ENCODE measurements at places on chromosomes 12 and 14. TPM values are rescaled to one million over a fixed set of nuclear protein-coding genes. Genes with fewer than 3 reads are reported as not detected.

The HAL gene
- total RNA-seq = 0.65 TPM

The GRIN2B gene
- 1.0 TPM for total RNA-seq

The SLC7A7 gene
- total RNA-seq = 0.54 TPM

The PCED1B gene
- total RNA-seq = 0.47 TPM

The PWP1 gene
- total RNA-seq = 37.9 TPM

The PIANP gene
- 8.7 TPM for total RNA-seq

The NOP9 gene
- total RNA-seq = 34.8 TPM

The NGB gene
- total RNA-seq = not detected

The PLEKHD1 gene
- 0.14 TPM for total RNA-seq

The STXBP6 gene
- 7.2 TPM for total RNA-seq

The INHBE gene
- 0.36 TPM for total RNA-seq

The EML5 gene
- 1.3 TPM for total RNA-seq

The MAX gene
- 64.2 TPM for total RNA-seq

The TEAD4 gene
- 28.6 TPM for total RNA-seq

- DNase-seq = no peak
Observed at GRCh38 chr12:104166465-104166864, 28.5 kb upstream of the NFYB start.

DNA sequence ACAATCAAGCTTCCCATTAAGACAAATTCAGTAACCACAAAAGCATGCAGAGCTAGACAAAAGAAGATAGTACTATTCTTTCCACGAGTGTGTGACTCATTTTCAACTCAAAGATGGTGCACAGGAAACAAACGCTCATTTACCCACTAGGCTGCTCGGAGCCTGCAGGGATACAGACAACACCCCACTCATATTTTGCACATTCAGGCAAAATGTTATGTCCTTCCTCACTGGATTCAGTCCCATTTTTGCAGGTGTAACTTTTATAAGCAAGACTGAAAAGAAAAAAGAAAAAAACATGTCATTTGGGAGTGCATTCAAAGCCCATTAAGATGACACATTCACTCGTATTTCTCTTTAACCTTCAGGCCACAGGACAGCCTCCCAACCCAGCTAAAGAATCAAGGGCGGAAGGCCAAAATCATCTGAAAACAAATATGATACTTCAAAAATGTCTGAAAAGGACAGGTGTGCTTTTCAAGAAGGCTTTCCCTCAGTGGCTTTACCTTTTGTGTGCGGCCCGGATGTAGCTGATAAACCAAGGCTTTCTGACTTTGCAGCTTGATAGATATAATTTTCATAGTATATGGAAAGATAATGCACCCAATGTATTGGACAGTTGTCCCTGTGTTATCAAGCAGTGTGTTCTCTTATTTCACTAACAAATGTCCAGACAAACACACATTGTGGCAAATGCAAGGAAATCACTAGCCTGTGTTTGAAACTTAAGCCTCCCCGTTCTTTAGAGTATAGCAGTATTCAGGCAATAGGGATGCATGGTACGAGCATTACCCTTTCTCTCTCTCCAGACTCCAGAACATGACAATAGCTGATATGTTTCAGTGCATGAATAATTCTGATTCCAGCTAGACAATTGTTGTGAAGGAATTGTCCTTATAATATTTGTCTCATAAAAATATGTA is 147.8 kb upstream of the KRR1 start:
- DNase-seq = no peak

DNA sequence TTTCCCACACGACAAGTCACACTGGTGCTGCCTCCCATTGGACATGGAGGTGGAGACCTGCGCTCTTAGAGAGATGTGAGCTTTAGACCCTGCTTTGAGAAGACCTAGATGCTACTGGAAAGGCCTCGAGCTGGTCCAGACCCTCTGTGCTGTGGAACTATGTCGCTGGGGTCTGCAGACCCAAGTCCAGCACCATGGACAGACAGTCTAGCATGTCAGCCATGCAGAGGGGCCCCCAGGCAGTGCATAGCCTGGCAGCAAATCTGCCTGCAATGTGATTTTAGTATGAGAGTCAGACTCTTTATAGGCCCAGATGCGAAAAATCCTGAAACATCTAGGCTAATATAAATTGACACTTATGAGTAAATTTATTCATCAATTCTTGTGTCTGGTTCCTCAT is 141.5 kb downstream of the NTF3 start:
- DNase-seq = no peak

- DNase-seq = peak; percentile 1
Observed at GRCh38 chr12:55499810-55500252, 7.7 kb downstream of the OR6C68 start.

GRCh38 chr14:79080040-79080439 is 909.9 kb downstream of the NRXN3 start:
- no peak for DNase-seq

DNA sequence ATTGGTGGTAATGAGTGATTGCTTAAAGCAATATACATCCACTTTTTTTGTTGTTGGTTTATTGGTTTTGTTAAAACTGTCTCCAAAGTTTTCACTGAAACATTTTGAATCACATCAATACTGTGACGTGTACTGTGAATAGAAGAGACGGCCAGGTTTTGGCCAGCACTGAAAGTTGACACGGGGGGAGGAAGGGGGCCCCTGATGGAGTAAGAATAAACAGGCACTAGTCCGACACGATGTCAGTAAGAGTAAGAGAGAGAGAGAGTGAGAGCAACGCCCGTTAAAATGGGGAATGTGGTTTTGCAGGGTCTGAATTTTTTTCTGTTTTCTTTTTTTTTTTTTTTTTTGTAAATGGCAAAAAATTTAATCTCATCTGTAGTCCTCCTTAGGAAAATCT is 14.7 kb downstream of the PEBP1 start:
- no peak for DNase-seq

GRCh38 chr12:107732365-107732764 is 28.6 kb downstream of the PRDM4 start:
- DNase-seq = no peak

GRCh38 chr14:68663385-68664076 is 129.3 kb downstream of the ZFP36L1 start:
- no peak for DNase-seq

DNA sequence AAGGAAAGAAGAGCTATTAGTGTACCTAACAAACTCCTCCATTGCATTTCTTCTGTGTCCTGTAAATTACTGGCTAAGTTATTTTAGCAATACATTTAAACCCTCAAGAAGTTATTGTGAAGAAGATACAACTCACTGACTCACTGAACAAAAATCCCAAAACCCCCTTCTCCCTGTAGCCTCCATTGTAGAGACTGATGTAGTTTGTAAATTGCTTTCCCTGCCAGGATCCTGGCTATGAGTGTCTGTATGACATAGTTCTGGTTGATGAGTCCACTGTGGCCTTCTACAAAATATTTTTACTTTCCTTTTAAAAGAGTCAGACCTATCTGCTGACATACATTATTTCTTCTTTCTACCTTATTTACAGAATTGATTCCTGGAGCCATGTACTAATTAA is 155.6 kb downstream of the SLC6A15 start:
- no peak for DNase-seq

GRCh38 chr12:19794116-19794515 is 354.8 kb downstream of the AEBP2 start:
- DNase-seq = no peak

DNA sequence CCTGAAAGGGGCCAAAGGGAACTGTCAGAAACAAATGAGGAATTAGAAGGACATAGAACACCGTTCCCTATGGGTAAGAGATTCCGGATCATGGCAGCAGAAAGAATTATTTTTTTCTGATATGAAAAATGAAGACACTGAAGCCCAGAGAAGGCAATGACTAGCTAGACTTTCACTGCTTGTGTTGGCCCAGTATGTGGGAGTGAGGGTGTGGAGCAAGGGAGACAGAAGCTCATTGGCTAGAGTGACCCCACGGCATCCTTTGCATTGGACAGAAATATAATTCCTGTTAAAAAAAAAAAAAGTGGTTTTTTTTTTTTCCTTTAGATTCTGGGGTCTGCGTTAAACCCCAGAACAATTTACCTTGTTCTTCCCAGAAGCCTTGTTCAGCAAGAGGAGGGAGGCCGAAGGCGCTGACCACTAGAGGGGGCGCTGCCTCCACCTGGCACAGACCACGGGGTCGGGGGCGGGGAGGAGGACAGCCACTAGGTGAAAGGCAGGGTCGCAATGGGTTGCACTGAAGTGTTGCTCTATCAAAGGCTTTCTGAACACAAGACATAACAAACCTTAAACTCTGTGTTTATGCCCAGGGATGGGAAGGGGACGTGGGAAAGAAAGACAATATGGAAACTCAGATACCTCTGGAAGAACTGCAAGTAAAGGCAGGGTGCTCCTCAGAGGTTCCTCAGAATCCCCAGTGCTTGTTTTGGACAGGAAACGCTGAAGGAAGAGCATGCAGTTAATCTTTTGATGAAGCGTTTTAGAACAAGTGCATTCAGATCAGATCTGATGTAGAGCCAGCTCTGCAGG is 156.8 kb downstream of the KCNA5 start:
- DNase-seq = peak; percentile 76

GRCh38 chr12:91276509-91276908 is 93.9 kb upstream of the DCN start:
- no peak for DNase-seq

GRCh38 chr12:63928305-63928704 is 83.8 kb downstream of the SRGAP1 start:
- no peak for DNase-seq

- no peak for DNase-seq
Observed at GRCh38 chr12:9391815-9392214, 183.6 kb upstream of the PZP start.

DNA sequence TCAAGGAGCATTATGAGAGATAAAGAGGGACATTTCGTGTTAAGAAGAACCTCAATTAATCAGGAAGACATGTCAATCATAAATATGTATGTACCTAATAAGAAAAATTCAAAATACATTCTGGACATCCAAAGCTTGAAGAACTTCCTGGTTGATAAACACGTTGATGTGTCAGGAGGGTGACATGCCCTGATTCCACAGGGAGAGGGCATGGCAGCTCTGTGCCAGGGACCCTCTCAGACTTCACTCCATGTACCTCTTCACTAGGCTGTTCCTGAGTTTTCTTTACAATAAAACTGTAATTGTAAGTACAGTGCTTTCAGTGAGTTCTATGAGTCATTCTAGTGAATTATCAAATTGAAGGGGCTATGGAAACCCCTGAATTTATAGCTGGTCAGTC is 163.5 kb downstream of the CFAP54 start:
- DNase-seq = no peak

GRCh38 chr12:132359971-132360370 is 30.6 kb upstream of the GALNT9 start:
- DNase-seq = no peak

GRCh38 chr14:87494010-87494409 is 499.0 kb downstream of the GALC start:
- DNase-seq = no peak

DNA sequence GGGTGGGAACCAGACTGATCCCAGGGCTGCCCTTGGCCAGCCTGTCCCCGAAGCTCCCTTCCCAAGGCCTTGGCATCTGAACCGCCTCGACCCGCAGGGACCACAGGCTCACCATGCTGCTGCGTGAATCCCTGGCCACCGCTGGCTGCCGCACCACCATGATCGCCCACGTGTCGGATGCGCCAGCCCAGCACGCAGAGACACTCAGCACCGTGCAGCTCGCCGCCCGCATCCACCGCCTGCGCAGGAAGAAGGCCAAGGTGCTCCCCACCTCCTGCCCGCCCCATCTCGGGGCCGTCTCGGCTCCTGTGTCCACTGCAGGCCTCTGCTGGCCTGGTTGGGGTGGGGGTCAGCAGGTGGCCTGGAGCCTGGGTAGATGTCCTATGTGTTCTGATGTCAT is 35.7 kb downstream of the KIF26A start:
- no peak for DNase-seq

GRCh38 chr12:105235281-105235731 is 668 bp downstream of the APPL2 start:
- DNase-seq = no peak

- no peak for DNase-seq
Observed at GRCh38 chr14:52327374-52328226, 13.5 kb downstream of the PTGER2 start.

GRCh38 chr12:104505095-104505818 is 48.5 kb downstream of the CHST11 start:
- DNase-seq = no peak

DNA sequence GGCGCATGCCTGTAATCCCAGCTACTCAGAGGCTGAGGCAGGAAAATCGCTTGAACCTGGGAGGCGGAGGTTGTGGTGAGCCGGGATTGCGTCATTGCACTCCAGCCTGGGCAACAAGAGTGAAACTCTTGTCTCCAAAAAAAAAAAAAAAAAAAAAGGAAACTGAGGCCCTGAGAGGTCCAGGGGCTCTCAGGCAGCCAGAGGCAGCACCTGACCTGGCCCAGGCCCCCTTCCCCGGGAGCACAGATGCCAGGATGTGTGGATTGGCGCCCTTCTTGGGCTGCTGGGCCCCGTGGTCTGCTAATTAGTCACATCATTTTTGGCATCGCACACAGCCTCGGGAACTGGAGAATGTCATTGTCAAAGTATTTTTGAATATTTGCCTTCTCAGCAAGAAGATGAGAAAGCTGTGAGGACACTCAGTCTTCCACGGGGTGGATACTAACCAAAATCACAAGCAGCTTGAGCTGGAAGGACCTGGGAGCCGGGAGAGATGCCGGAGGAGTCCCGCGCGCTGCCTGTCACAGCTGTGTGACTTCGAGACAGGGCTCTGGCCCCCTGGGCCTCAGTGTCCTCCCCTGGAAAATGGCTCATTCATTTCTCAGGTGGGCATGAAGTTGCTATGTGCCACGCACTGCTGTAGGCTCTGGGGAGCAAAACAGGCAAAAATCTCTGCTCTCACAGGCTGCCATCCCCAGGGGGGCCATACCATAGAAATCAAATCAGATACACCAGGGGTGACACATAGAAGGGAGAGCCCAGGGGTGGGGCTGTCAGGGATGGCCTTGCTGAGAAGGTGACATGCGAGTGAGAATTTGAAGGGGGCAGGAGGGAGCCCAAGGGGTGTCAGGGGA is 12.5 kb upstream of the RCOR1 start:
- no peak for DNase-seq

GRCh38 chr14:90677484-90678050 is 138.7 kb downstream of the TTC7B start:
- no peak for DNase-seq

- DNase-seq = no peak
Observed at GRCh38 chr14:42480255-42480654, 873.6 kb downstream of the LRFN5 start.

- DNase-seq = no peak
Observed at GRCh38 chr14:71579331-71579730, 352.9 kb upstream of the RGS6 start.

DNA sequence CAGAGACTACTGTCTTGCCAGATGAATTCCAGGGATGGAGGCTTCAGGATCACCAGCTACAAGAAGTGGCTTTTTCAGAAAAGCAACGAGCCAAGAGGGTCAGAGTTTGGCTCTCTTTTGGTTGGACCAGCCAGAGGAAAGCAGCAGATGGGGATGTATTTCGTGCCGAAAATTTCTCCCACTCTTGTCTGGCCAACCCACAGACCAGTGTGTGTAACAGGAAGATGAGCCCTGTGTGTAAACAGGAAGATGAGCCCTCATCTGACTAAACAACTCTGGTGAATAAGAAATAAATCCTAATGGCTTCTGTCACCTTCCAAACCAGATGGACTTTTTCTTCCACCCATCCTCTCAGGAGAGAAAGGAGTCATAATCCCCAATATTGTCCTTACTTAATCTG is 13.1 kb downstream of the GPR68 start:
- no peak for DNase-seq
